ENCODE measurements at places on chromosomes 7 and 10.

GRCh38 chr7:42573881-42574672 is 337.1 kb upstream of the GLI3 start:
- DNase-seq = no peak

DNA sequence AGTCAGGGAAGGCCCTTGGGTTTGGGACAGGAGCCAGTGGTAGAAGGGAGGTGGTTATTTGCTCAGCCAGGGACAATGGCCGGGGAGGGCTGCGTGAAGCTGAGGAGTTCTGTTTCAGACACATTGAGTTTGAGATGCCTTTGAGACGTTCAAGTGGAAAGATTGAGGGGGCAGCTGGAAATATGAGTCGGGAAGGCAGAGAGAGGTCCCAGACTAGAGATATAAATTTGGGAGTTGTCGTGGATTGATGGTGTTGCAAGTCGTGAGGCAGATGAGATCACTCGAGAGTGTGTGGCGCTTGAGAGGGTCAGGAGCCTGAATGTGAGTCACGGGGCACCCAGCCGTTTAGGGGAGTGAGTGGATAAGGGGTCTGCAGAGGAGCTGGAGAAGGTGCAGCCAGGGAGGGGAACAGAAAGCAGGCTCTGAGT is 73.3 kb downstream of the ZMIZ1 start:
- DNase-seq = peak; percentile 61

DNA sequence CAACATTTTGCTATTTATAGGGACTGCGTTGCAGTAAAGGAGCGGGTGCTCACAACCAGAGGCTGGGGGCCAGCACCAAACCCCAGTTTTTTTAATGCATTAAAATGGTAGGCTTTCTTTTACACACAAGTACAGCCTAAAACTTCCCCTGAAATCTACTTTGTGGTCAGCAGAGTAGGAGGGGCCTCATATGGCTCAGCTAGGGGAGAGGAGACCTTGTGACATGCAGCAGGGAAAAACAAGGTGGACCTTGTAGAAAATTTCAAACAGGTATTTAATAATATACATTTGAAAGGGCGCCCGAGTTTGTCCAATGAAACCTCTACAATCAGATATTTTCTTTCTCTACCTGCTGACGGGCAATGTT is 1.4 kb downstream of the CCDC136 start:
- DNase-seq = peak; percentile 67

GRCh38 chr10:35379226-35380137 is 43.2 kb downstream of the CCNY start:
- DNase-seq = peak; percentile 82

- DNase-seq = peak; percentile 70
Measured at GRCh38 chr10:129030996-129031843, 435.8 kb upstream of the MGMT start.
